Left kidney (tissue), 8 donors: ENCODE measurements at places on chromosomes 12 and 14. TPM values are rescaled to one million over a fixed set of nuclear protein-coding genes. Genes with fewer than 3 reads are reported as not detected.

PPP4R4 gene
- polyA plus RNA-seq = 0.32 TPM

LMNTD1 gene
- not detected for polyA plus RNA-seq

TAS2R8 gene
- polyA plus RNA-seq = not detected

TMEM132C gene
- 2.5 TPM for polyA plus RNA-seq

AQP2 gene
- polyA plus RNA-seq = 50.4 TPM

C1QL4 gene
- 1.2 TPM for polyA plus RNA-seq

UNG gene
- polyA plus RNA-seq = 71.0 TPM

MMP19 gene
- 1.5 TPM for polyA plus RNA-seq

G2E3 gene
- 39.0 TPM for polyA plus RNA-seq

IAPP gene
- not detected for polyA plus RNA-seq

TMEM233 gene
- polyA plus RNA-seq = 1.7 TPM

DNA sequence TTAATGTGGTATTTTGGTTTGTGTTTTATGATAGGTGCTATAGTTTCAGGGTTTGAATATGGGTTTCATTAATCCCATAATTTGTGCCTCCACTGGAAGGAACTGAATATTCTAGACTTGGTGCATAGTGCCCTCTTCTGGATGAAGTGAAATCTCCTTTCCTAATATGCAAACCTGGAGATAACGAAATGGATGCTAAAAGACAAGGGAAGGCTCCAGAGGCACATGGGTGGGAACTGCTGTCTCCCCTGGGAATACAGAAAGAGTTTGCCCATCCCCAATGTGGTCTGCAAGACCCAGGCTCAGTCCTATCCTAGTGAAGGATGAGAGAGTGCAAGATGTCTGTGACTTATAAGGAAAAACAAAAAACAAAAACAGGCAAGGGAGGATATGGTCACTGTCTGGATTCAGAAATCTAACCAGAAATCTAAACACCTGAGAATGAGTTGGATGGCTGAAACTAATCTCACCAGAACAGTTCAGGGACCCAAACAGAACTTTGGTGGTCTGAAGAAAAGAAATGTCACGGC lies 142.3 kb upstream of the TMPO start:
- peak; percentile 61 for DNase-seq

DNA sequence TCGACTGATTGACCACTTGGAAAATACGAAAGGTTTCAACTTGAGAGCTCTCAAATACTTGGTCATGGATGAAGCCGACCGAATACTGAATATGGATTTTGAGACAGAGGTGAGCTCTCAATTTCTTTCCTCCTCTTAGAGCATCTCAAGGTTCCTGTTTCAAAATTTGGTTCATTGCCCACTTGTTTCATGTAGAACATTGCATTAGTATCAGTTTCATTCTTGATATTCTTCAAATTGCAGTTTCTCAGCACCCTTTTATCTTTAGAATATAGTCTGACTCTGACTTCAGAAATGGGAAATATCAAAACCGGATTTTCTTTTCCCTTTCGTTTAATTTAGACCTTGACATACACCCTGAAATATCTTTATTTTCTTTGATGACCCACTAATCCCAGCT lies 8.8 kb downstream of the DDX47 start:
- no peak for DNase-seq

DNA sequence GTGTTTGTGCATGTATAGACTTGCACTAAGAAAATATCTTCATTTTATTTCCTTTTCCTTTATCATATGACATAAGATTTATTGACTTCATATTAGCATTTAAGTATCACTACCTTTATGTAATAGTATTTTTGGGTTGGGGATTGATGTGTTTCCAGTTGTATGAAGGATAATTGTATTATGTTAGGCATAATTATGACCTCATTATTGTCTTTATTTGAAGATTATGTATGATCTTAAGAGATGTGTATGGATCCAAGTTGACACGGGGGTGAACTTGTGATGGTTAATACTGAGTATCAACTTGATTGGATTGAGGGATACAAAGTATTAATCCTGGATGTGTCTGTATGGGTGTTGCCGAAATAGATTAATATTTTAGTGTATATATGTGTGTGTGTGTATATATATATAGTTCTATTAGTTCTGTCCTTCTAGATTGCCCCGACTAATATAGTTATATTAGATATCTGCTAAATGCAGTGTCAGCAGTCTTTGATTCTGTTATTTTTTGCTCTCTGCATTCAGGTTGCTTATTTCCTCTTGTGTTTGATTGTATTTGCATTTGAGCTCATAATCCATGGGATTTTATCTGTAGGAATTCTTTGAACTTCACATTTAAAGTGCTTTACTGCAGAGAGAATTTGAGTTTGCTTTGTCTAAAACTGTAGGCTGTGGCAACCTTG lies 211.0 kb downstream of the TMEM117 start:
- no peak for DNase-seq

- no peak for DNase-seq
These were observed 19.4 kb upstream of the EVL start for GRCh38 chr14:100045642-100046344.

DNA sequence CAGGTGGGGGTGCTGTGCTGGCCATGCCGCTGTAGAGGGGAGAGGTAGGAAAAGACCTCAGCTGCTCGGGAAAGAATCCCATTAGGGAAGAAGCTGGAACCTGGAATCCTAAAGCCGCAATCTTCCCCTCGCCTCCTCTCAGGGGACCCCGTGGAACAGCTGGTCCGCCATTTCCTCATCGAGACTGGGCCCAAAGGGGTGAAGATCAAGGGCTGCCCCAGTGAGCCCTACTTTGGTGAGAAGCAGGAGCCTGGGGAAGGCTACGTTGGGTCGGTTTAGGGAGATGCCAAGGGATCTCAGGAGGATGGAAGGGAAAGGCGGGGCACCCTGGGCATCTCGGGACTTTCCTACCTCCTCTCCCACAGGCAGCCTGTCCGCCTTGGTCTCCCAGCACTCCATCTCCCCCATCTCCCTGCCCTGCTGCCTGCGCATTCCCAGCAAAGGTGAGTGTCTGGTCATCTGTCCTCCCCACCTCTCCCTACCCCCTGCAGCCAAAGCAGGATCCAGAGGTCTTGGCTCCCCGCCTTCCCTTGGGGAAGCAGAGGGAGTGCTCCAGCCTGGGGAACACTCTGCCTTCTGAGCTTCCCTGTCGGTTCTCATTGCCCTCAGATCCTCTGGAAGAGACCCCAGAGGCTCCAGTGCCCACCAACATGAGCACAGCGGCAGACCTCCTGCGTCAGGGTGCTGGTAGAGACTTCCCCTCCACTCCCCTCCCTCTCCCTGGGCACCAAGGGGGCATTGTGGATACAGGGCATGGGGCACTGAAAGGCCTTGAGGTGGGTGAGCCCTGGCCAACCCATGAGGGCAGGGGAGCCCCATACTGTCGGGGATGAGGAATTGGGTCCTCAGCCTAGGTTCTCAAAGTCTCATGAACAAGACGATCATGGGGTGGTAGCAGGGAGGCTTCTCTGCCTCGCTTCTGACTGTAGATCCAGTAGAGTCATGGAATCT lies 12.4 kb downstream of the TNS2 start:
- DNase-seq = no peak

DNA sequence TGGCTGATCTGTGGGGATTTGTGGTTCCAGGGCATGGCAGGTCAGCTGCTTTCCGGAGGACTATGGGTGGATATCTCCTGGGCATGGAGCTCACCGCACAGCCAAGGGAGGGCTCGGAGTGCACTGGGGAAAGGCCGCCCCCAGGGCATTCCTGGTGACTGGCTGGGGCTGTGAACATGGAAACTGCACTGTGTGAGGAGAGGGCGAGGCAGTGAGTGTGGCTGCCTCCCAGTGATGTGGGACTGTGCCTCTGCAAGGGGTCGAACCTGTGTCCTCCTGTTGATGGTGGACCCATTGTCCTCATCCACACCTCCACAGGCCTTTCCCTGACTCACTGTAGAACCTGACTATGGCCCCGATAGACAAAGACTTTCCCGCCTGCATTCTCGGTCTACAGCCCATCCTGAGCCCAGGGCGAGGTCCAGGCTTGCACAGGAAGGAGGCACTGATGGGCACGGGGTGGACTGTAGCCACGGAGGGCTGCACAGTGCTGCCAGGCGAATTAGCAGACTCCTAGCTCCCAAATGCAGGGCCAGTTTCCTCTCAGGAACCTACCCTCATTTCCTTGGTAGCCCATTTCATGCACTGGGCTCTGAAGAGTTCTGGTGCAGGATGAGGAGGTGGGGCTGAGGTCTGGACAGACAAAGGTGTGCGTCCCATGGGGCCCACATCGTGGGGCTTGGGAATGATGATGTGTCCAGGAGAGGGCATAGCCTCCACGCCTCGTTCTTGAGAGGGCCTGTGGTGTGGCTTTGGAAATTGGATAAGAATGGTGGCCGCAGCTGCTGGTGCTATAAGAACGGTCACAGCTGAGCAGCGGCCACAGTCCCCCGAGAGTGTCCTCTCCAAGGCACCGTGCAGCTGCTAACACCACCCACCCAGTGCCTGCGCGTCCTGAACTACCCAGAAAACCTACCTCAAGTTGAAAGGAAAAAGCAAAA lies 415.1 kb downstream of the TMEM121 start:
- DNase-seq = no peak

GRCh38 chr14:91048265-91048664 lies 12.2 kb downstream of the RPS6KA5 start:
- DNase-seq = no peak

- no peak for DNase-seq
These were observed 265.1 kb downstream of the ALG10 start for GRCh38 chr12:34287437-34287836.

DNA sequence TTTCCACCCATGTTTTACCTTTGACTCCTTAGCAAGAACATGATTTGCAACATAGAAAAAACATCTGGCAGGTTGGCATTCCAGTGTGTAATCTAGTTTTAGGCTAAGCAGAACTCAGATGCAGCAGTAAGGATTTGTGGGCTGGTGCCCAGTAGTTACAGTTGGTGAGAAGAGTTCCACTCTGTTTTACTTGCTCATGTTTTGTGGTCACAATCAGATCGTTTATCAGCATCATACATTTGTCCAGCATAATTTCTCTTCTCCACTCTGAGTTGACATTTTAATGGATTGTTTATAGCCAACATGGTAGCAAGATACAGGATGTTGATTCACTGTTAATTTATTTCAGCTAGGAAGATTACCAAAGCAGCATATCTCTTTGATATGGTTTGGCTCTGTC lies 120.0 kb downstream of the PDE6H start:
- no peak for DNase-seq

DNA sequence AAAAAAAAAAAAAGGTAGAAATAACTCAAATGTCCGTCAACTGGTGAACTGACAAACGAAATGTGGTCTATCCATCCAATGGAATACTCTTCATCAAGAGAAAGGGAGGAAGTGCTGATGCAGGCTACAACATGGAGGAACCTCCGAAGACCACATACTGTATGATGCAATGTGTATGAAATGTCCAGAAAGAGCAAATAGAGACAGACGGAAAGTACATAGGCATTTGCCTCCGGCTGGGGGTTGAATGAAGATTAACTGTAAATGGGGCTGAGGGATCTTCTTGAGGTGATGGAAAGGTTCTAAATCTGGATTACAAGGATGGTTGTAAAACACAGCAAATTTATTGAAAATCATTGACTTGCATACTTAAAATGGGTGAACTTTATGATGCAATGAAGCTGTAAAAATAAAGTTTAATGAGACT lies 35.4 kb downstream of the DLK1 start:
- no peak for DNase-seq

DNA sequence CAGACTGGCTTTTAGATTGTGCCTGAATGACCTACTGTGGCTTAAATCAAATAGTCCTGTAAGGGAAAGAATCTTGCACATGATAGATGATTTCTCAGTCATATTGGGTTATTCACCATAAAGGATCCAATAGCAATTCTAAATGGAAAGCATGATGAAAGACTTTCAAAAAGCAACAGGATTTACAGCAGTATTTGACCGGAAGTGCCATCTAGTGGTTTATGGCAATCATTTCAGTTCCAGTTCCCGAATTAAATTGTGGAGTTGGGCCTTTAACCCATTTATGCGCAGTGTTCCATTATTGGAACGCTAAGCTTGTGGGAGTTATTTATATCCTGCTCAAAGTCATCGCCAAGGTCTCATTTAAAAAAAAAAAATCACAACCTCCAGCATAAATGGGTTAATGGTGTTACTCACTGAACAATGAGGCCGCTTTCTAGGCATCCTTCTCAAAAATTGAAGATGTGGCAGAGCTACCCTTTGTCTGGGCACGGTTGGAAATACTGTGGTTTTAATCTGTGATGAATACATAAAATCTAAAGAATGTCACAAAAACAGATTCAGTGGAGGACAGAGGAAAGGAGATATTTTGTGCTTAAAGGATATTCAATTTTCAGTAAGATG lies 60.8 kb upstream of the REP15 start:
- peak; percentile 39 for DNase-seq

DNA sequence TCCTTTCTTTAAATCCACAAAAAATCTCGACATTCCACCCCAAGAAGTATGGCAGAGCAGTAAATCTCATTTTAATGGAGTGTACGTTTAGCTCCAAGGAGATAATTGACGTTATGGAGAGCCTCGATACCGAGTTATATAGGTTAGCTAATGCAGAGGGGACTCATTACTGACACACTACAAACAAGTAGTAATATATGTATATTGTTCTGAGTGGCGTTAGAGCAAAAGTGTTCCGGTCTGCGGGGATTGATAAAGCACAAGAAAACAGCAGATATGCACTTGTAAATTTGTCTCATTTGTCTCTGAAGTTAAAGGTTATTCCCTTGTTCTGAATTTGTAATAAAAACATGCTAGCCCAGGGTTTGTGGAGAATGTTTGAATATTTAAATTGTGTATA lies 84.1 kb downstream of the BCL11B start:
- no peak for DNase-seq

GRCh38 chr14:70186900-70187451 lies 1.8 kb downstream of the SLC8A3 start:
- DNase-seq = no peak

- no peak for DNase-seq
These were observed 4.2 kb downstream of the RHOF start for GRCh38 chr12:121789233-121789781.

GRCh38 chr12:11884706-11885105 lies 186.0 kb upstream of the BCL2L14 start:
- no peak for DNase-seq

DNA sequence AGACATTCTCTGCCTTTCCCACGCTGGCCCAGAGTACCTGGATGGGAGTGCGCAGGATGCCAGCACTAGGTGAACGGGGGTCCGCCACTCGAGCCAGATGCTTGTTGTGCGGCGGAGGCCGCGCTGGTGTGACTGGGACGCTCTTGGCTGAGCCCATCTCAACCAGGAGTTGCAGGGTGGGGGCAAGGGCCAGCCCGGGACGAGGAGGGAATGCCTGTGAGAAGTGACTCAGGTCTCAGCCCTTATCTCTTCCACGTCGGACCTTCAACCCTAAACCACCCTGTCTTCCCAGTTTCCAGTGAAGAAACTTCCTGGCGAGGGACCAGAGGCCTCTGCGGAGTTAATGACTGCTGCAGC lies 312 bp downstream of the CDCA3 start:
- no peak for DNase-seq

- no peak for DNase-seq
These were observed 63.8 kb upstream of the PLEKHG7 start for GRCh38 chr12:92639017-92639416.
